ENCODE measurements at places on chromosomes 2 and 18.

GRCh38 chr2:172282944-172283343 lies 144.4 kb upstream of the ITGA6 start:
- DNase-seq, result peak; percentile 94

DNA sequence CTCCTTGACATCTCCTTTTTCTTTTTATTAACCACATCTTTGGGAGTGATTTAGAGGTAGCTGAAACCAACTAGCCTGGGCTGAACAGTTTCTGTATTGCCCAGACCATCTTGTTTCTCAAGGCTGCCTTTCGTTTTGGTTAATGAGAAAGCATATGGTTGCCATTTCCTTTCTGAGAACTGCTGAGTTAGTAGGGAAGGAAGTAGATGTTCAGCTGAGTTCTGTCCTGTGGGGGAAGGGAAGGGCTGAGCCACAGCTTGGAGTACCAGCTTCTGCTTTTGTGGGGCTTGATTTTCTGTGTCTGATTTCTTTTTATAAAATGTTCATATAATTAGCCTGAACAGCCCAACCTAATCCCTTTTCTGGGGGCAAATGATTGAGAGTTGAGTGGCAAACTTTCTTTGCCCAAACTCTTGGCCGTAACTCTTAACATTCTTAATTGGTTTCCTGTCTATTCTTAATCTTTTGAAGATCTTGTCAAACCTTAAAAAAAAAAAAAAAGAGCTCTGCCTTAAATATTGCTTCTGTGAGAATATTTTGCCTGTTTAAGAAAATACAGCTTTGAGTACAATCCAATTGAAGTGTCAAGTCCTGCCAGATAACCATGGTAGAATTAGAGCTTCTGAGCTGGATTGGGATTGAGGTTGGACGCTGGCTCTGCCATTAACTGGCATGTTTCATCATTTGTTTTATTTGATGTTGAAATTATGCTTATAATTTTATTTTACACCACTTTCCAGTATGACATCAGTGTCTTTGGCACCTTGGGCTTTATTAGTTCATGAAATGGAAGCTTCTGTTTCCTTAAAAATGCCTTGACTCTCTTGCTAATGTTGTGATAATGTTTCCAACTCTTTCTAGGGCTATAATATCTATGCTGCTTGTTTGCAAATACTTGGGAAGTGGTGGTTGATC lies 1.9 kb upstream of the NABP1 start:
- DNase-seq, result no peak

DNA sequence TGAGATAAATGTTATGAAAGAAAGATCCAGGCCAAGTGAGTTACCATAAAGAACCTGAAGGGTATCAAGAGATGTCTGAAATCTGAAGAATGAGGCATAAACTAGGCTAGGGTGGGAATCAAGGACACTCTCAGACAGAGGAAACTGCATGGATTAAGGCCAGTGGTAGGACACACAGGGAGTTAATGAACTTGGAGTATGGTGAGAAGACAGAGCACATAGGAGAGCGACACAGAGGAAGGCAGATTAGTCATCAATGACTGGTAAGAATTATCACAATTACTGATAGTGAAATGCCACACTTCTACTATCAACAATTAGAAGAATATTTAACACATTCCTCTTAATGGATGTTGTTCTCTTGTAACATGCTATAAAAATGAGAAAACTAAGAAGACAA lies 76.9 kb downstream of the TTC21B start:
- DNase-seq, result peak; percentile 13

- DNase-seq, result no peak
Observed at GRCh38 chr2:42060718-42061619, 13.1 kb downstream of the PKDCC start.

- no peak for DNase-seq
Observed at GRCh38 chr2:196205011-196205766, 33.8 kb upstream of the STK17B start.

DNA sequence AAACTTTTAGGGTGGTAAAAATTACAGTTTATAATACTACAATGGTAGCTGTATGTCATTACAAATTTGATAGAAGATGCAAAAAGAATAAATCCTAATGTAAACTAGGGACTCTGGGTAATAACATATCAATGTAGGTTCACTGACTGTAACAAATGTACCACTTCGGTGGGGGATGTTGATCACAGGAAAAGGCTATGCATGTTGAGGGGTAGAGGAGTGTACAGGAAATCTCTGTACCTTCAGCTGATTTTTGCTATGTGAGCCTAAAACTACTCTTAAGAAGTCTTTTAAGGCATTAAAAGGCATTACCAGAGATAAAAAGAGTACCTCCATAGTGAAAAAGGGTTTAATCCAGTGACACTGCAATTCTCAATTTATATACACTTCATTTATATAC lies 25.0 kb downstream of the TRIP12 start:
- no peak for DNase-seq

- DNase-seq, result no peak
Observed at GRCh38 chr2:191268596-191268995, 23.4 kb downstream of the MYO1B start.

- DNase-seq, result peak; percentile 85
Observed at GRCh38 chr2:134411828-134412638, 158.2 kb downstream of the MGAT5 start.

- DNase-seq, result no peak
Observed at GRCh38 chr18:48034651-48035555, 104.4 kb upstream of the SMAD2 start.

DNA sequence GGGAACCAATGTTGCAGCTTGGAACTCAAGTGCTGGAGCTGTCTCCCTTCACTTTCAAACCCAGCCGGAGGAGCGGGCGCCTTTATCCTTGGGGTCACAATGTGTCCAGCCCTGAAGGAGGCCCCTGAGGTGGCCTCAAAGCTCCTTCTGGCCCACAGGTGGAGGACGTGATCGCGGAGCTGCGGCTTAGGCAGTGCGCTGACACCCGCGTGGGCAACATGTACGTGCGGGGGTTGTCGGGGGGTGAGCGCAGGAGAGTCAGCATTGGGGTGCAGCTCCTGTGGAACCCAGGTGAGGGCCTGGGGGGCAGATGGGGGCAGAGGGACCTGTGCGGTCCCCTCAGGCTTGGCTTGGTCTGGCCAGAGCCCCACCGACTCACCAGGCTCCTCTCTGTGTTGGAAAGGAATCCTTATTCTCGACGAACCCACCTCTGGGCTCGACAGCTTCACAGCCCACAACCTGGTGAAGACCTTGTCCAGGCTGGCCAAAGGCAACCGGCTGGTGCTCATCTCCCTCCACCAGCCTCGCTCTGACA lies 13.5 kb downstream of the ABCG8 start:
- no peak for DNase-seq

GRCh38 chr2:28484835-28485234 lies 11.0 kb upstream of the PLB1 start:
- no peak for DNase-seq

GRCh38 chr2:76039505-76039904 lies 328.8 kb upstream of the GCFC2 start:
- no peak for DNase-seq

- no peak for DNase-seq
Observed at GRCh38 chr2:143899987-143900386, 619.9 kb downstream of the ZEB2 start.

GRCh38 chr2:241770185-241770935 lies 6.3 kb upstream of the GAL3ST2 start:
- no peak for DNase-seq

DNA sequence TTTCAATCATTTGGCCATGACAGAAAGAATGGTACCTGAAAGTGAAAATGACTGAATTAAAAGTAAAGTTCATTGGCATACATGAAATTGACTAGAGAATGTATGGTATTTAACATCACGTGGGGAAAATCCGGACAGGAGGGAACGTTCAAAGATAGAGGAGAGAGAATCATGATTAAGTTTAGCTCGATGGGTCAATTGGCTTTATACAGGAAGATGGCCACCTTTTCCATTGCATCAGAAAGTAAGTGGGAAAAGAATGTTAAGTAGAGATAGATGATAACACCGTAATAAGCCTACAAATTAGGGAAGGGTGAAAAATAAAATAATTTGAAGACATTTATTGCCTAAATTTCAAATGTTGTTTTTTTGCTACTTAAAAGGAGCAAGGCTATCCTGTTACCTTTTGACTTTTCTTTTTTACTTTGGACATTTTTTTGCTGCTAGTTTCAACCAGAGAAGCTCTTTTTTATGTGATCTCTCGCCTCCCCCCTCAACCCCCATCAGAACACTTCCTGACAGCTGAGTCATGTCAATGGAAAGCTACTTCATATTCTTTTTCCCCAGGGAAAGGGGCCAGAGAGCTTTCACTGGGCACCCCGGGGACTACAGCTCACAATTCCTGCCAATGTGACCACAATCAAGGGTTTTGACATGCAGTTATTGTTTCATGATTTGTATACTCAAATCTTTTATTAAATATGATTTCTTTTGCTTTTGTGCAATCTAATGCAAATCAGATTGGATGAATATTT lies 767 bp upstream of the CCDC102B start:
- DNase-seq, result peak; percentile 97

DNA sequence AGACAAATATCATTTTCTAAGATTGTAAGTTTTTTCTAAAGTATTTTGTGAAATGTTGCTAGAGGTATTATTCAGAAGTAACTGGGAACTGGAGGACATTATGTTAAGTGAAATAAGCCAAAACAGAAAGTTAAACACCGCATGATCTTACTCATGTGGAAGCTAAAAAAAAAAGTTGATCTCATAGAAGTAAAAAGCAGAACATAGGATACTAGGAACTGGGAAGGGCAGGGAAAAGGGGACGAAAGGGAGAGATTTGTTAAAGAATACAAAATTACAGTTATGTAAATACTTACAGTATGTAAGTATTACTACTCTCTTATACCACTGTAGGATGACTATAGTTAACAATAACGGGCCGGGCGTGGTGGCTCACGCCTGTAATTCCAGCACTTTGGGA lies 46.7 kb upstream of the CDKL4 start:
- DNase-seq, result no peak

GRCh38 chr2:134679745-134680144 lies 39.1 kb downstream of the TMEM163 start:
- no peak for DNase-seq

DNA sequence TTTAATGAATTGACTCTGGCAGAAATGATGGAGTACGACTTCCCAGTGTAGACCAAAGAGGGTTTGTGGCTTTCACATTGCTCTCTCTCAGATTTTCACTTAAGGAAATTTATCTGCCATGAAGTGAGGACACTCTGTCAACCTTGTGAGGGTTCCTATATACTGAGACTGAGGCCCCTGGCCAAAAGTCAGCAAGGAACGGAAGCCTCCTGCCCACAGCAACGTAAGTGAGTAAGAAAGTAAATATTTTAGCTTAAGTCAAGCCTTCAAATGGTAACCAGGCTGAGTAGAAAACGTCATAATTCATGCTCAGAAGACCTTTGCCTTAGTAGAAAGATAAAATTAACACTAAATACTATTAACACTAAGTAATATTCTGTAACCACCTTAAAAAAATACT lies 1080.5 kb upstream of the ACVR2A start:
- DNase-seq, result no peak

GRCh38 chr2:37090019-37090477 lies 5.7 kb downstream of the GPATCH11 start:
- no peak for DNase-seq

GRCh38 chr18:80157708-80158343 lies 48.8 kb downstream of the ADNP2 start:
- DNase-seq, result peak; percentile 66

Data from fibroblast of skin of scalp (primary cell).